ENCODE measurements at places on chromosomes 11 and 22. TPM values are rescaled to one million over a fixed set of nuclear protein-coding genes. Genes with fewer than 3 reads are reported as not detected.

- H3K27ac ChIP-seq: peak overlapping the region; percentile 20
- no peak overlapping the region for H3K4me3 ChIP-seq
- peaks cover 4% of the 10 kb centered on the region for H3K36me3 ChIP-seq
- no peak for DNase-seq
Measured at GRCh38 chr11:18317551-18317950, 4.4 kb downstream of the HPS5 start.

DNA sequence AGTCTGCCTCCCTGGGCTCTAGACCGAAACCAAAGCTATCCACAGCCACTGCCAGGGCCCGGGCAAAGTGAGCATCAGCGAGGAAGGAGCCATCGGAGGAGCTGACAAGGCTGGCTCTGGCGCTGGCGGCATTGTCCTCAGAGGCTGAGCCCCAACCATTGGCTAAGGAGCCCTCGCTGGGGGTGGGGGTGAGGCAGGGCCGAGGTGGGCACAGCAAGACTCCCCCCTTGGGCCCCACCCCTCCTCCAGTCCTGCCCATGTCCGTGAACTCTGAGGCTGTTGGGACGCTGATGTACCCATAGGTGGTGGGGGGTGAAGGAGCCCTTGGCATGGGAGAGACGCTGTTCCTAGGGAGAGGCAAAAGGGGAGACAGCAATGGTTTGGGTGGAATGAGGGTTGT lies 11.2 kb downstream of the ROBO4 start:
- no peaks in the 10 kb centered on the region for H3K36me3 ChIP-seq
- peaks cover 49% of the 10 kb centered on the region for H3K27me3 ChIP-seq
- H3K27ac ChIP-seq: no peak overlapping the region

GRCh38 chr11:104691129-104691528 lies 207.1 kb downstream of the CASP12 start:
- peaks cover 31% of the 10 kb centered on the region for H3K4me1 ChIP-seq
- H3K27me3 ChIP-seq: no peaks in the 10 kb centered on the region
- no peak overlapping the region for H3K4me3 ChIP-seq
- no peak overlapping the region for H3K27ac ChIP-seq
- peaks cover 3% of the 10 kb centered on the region for H3K36me3 ChIP-seq
- no peak for DNase-seq

- no peak overlapping the region for H3K27ac ChIP-seq
- H3K27me3 ChIP-seq: peaks cover 5% of the 10 kb centered on the region
- no peaks in the 10 kb centered on the region for H3K36me3 ChIP-seq
- no peaks in the 10 kb centered on the region for H3K4me1 ChIP-seq
- no peak for DNase-seq
Measured at GRCh38 chr11:60159868-60160267, 23.0 kb downstream of the MS4A6A start.

DNA sequence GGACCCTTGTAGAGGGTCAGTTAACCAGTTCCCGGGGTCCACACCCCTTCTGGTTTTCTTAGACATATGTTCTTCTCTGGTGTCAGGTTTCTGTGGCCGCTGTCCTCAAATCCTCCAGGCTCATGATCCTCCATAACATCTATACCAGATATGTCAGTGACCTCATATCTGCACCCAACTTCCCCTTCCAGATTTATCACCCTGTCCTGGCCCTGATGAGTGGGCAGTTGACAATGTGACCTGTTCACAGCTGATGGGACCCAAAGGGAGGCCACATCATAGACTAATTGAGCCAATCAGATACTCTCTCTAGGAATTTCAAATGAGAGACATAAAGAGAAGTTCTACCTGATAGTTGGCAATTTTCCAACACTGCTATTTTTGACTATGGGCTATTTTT lies 5.1 kb downstream of the DKK3 start:
- peaks cover 6% of the 10 kb centered on the region for H3K4me1 ChIP-seq
- H3K27ac ChIP-seq: no peak overlapping the region
- H3K27me3 ChIP-seq: peaks cover 17% of the 10 kb centered on the region
- H3K36me3 ChIP-seq: peaks cover 5% of the 10 kb centered on the region
- H3K4me3 ChIP-seq: no peak overlapping the region
- DNase-seq: no peak

GRCh38 chr11:119166368-119167076 lies 2.0 kb upstream of the NLRX1 start:
- no peaks in the 10 kb centered on the region for H3K36me3 ChIP-seq
- H3K4me1 ChIP-seq: peaks cover 11% of the 10 kb centered on the region
- DNase-seq: no peak
- no peak overlapping the region for H3K27ac ChIP-seq
- no peaks in the 10 kb centered on the region for H3K27me3 ChIP-seq

The FAT3 gene
- 35.1 TPM for total RNA-seq

The SIDT2 gene
- total RNA-seq: 41.7 TPM

The APOL4 gene
- total RNA-seq: 15.0 TPM

The IGF2 gene
- total RNA-seq: 3,275 TPM

Data from mesothelial cell of epicardium (in vitro differentiated cells).